ENCODE measurements at places on chromosomes 7 and 10.

DNA sequence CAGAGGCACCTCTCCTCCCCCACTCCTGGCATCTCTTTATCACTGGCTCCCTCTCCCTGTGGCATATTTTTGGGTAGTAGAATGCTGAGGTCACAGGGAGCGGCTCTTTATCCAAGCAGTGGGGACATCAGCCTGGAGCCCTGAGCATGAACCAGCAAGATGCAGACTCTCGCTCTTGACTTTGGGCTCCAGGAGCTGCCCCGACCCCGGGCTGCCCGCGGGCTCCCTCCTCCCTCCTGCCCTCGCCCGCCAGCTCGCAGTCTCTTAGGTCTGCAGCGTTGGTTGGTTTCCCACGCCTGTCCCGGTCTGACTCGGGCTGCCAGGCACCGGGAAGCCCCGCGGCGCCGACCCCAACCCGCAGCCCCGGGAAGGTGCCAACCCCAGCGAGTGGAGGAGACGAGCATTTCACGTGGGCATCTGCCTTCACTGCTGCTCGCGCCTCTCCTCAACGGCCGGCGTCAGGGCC, 1.3 kb downstream of the INSYN2A start:
- no peak for DNase-seq

GRCh38 chr7:94856643-94857042, 50.8 kb upstream of the PPP1R9A start:
- DNase-seq: no peak

DNA sequence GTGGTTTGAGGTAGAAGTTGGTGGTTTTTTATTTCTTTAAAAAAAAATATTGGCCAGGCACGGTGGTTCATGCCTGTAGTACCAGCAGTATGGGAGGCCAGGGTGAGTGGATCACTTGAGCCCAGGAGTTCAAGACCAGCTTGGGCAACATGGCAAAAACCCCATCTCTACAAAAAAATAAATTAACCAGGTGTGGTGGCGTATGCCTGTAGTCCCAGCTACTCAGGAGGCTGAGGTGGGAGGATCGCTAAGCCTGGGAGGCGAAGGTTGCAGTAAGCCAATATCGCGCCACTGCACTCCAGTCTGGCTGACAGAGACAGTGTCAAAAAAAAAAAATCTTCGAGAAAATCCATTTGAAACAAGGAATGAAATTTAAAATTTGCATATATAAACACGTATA, 1.1 kb downstream of the IL2RA start:
- DNase-seq: no peak

DNA sequence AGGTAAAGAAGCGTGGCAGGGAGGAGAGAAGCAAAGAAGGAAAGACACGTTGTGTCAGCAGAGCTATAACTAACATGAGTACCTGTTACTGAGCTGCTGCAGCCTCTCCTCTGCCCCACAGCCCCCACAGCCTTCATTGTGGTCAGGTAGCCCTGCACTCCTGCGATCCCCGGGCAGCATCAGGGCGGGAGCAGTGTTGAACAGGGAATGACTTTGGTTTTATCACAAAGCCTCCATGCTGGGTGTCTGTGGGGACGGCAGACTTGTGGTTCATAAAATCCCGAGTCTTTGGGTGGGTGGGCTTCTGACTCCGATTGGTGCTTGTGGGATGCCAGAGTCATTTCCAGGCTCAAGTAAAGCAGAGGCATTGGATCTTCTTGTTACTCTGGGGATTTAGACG, 14.8 kb upstream of the PRKAG2 start:
- no peak for DNase-seq

DNA sequence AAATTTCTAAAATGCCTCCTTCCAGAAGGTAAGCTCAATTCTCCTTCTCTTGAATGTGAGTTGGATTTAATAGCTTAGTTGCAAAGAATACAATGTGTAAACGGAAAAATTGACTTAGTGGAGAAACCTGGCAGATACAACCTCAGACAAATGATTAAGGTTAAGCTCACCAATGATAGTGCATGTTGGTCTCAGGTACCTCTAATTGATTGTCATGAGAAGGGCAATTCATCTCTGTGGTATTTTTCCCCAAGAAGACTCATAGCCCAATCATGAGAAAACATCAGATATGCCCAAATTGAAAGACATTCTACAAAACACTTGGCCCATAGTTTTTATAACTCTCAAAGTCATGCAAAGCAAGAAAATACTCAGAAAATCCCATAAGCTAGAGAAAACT, 36.2 kb upstream of the TMEM106B start:
- no peak for DNase-seq

- no peak for DNase-seq
Observed at GRCh38 chr10:60170250-60170649, 219.4 kb downstream of the ANK3 start.

DNA sequence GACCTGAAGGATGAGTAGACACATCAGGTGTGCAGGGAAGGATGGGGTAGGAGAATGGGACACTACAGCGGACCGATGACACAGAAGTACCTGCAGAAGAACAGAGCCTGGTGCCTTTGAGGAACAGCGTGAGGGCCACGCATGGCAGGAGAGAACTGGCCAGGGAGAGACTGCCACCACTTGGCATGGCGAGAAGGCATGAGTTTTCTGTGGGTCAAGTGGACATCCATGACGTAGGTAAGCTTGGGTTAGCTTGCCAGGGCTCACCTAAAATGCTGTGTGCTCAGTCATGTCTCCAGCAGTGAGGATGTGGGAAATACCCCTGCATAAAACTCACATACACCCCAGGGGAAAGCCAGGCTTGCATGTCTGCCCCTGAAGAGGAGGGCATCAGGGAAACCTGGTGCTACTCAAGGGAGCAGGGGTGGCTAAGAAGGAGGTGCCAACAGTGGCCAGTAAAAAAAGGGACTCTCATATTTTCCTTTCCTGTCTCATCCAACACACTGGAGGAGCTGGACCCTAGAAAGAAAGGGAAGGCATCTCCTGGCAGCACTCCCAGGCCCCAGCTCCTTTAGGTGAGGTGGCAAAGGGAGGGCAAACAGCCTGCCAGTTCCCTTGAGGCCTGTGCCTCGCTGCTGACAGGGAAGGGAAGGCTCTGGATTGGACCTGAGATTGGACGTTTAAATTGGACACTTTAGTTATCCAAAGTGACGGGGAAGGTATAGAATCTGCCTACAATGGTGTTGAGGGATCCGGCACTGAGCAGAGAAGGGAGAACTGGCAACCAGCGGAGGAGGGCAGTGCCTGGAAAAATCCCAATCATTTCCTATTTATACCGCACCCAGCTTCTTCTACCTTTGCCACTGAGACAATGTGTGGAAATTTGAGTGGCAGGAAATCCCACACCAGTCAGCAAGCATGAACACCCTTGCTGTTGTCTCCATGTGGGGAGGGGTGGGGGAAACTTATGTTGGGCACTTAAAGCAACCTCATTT, 255.7 kb downstream of the GLI3 start:
- DNase-seq: no peak

DNA sequence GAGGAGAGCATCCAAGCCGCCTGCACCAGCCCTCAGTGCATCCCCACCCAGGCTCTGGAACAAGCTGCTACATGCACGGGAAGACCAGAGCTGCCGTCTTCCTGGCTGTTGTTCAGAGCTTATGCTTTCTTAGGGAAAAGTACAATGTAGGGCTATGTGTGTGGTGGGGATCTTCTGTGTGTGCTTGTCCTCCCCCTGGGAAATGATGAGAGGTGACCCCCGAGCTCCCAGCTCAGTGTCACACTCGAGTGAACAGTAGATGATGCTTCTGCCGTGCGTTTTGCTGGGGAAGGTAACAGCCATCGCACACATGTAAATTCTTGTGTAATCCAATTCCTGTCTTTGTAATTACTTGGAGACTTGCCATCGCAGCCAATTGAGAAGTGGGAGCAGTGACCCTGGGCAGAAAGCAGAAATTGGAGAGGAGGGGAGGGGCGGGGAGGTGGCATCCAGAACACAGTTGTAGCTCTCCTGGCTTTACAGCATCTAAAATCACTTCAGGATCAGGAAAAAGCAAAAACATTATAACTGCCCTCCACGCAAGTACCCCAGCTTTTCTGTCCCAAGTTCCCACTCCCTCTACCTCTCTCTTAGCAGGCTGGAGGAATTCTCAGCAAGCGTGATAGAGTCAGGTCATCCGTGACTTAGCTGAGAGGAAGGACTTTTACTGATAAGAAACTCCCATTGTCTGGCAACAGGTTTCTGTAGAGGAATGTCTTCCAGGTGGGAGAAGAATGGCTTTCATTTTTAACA, 149.6 kb downstream of the TCF7L2 start:
- DNase-seq: no peak

DNA sequence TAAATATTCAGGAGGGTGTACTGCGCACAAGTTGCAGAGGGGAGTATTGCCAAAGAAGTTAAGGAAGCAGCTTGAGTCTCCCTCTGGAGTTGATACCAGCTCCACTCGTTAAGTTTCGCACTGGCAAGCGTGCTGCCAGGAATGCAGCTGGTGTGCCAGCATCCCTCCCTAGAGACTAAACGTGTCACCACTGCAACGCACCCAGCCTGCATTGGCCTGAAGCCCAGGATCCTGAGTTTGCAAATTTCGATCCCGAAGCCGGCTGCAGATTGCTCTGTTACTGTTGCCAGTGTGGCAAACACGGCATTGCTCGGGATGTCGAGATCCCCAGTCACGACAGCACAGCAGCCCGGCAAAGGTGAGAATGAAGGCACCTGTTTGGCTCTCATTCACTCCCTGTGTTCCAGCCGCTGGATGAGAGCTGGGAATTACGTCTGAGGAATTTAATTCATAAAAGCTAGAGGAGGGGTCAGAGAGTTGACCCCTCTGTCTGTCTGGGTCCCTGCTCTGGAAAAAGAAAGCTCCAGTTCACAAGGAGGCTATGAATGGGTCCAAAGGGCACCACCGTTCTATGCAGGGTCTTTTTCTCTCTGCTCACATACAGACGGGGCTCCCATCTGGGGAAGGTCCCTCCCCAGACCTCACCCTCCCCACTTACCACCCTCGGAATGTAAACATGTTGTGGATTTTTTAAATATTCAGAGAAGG, 61.0 kb downstream of the NRP1 start:
- DNase-seq: no peak

GRCh38 chr7:31074120-31074383, 21.9 kb downstream of the ADCYAP1R1 start:
- DNase-seq: no peak

DNA sequence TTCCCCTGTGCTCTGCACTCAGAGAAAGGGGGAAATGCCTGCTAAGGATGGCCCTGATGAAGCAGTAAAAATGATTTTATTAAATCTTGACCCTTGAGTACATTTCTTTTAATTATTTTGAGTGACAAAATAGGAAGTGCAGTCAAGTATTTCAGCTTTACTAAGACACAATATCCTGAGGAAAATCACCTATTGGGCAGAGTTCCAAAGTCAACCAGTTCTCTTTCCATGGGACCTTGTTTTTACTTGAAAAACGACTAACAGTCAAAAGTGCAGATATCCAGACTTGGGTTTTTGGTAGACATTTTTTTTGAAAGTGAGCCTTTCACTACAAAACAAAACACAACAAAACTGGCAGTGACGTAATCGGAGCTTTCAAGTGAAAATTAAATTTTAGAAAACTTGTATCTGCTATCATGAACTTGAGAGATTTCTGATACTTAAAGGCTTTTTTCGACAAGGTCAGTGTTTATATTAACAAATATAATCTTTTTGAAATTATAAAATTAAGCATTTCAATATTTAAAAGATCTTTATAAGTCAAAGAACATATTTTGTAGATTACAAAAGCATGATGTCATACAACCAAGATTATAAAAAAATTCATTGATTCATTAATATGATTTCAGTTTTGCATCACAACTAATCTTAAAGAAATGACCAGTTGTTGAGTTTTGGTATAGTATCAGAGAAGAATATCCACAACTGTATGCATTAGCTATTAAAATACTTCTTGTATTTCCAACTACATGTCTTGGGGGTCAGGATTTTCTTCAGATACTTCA, 513.8 kb upstream of the AKR1E2 start:
- DNase-seq: no peak

GRCh38 chr7:147586526-147586925, 1004.0 kb upstream of the C7orf33 start:
- DNase-seq: no peak

DNA sequence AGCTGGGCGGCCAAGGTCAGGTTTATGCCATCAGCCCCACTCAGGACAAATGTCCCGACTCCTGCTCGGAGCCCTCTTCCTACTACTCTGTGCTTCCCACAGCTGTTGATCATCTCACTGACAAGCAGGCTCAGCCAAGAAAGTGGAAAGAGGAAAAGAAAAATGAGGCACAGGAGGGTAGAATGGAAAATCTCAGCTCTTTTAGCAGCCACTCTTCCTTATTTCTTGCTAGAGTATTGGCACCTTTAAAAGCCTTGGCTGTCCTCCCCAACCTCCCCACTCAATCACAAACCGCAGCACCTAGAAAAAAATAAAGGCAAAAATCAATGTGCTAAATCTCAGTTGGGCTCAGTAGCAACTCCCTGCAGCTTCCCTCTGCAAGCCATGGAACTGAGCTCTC, 35.3 kb upstream of the AGK start:
- no peak for DNase-seq

GRCh38 chr10:133528845-133529575, 1.8 kb downstream of the CYP2E1 start:
- DNase-seq: no peak

DNA sequence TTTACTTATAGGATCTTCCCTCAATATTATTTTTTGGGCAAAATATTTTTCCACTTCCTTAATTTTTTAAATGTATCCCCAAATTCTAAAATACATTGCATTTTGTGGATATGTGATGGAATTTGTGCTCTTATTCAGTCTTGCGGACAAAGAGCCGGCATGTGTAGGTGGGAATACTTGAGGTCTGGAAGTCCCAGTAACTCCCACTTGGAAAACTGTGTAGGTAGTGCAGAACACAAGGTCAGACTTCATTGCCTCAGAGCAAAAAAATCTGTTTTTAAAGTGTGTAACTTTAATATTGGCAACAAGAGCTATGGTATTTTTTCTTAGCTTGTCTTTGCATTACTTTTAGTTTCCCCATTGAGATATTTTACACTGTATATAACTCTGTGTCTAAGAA, 68.5 kb upstream of the SEMA3A start:
- no peak for DNase-seq

DNA sequence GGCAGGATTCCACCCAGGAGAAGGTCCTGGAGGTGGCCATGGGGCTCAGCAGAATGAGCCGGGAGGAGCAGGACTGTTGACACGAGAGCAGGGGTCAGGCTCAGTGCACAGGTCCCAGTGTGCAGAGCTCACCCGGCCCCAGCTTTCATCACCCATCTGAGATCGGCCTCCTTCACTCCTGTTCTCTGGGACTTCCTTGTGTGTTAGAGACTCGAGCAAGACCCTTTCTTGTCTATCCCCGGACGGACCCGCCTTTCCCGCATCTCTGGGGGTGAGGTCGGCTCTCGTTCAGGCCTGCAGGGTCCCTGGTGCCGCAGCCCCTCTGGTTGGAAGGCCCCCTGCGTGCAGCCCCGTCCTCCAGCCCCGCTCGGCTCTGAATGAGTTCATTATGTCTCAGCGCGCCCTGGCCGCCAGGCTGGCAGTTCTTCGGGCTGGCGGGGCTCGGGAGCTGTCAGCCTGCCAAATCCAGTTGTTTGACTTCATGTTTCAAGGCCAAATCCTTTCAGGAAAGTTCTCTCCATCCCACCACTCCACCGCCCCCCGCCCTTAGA, 127.9 kb downstream of the LHPP start:
- no peak for DNase-seq

GRCh38 chr10:33573606-33574005, 239.1 kb upstream of the NRP1 start:
- DNase-seq: no peak

Measured in stimulated activated CD4-positive, alpha-beta T cell treated with anti-CD3 and anti-CD28 coated beads, Interleukin-15, amount 100 ng/mL, for 48 hours (primary cell).